EL (cell line): ENCODE measurements at places on chromosomes 6 and 20.

DNA sequence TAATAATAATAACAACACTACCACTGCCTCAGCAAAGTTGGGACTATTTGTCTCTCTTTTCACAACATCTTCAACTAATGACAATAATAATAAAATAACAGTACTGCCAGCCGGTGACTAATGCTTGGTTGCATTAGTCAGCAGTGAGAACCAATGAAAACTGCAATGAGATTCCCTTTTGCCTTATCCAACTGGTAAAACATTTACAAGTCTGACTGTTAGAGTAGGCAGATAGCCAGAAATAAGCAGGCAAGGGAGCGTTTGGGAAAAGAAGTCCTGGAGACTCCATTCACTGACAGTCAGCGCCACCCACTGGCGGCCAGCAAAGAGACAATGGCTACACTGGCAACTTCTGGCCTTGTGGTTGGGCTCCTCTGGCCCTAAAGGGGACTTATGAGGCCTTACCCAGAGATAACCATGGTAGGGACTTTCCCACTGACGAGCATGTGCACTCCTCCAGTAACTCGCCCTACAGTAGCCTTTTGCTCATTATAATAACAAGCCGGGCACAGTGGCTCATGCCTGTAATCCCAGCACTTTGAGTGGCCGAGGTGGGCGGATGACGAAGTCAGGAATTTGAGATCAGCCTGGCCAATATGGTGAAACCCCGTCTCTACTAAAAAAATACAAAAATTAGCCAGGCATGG is 3.4 kb upstream of the NSFL1C start:
- peak; percentile 100 for DNase-seq

- DNase-seq, result no peak
Observed at GRCh38 chr20:32296819-32297420, 19.5 kb downstream of the KIF3B start.

- no peak for DNase-seq
Observed at GRCh38 chr6:11925805-11926204, 86.3 kb upstream of the HIVEP1 start.

DNA sequence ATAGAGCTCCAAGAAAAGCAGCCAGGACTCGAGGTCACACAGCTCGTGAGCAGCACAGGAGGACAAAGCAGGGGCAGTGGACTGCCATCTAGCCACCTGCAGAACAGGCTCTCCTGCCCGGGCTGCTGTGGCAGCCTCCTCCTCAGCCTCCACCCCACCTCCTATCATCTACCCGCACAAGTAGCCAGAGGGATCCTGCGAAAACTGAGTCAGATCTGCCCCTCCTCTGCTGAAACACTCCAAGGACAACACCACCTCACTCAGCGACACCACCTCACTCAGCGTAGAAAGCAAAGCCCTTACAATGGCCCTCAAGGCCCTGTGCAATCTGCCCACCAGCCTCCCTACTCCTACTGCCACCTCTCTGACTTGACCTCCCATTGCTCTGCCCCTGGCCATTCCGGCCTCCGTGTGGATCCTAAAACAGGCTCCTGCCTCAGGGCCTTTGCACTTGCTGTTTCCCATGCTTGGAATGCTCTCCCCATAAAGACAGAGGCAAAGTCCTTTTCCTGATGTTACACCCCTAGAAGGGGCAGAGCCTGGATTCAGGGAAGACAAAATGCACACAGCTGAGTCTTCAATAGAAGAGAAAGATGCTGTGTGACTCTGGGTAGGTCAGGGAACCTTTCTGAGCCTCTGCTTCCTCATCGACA is 19.3 kb downstream of the PREX1 start:
- DNase-seq, result no peak

- DNase-seq, result peak; percentile 85
Observed at GRCh38 chr6:121826156-121826810, 390.8 kb downstream of the GJA1 start.

DNA sequence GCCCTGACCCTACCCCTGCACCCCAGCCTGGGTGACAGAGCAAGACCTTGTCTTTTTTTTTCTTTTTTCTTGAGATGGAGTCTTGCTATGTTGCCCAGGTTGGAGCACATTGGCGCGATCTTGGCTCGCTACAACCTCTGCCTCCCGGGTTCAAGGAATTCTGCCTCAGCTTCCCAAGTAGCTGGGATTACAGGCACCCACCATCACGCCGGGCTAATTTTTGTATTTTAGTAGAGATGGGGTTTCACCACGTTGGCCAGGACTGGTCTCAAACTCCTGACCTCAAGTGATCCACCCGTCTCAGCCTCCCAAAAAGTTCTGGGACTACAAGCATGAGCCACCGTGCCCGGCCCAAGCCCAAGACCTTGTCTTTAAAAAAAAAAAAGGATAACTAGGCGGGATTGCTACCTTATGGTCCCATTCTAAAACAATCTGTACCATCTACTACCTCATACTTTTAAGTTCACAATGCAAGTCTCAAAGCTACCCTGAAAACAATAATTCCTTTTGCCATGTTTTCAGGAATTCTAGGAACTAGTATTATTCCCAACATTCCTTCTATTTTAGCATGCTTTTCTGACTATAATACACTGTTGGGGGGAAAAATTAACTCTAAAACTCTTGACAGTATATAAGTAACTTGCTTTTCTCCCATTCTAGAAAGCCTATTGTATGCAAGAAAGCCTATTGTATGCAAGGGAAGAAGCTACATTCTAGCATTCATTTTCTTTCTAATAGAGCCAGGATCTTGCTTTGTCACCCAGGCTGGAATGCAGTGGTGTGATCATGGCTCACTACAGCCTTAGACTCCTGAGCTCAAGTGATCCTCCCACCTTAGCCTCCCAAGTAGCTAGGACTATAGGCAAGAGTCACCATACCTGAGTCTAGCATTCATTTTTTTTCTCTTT is 6.6 kb downstream of the TUBB start:
- peak; percentile 45 for DNase-seq

- no peak for DNase-seq
Observed at GRCh38 chr6:20412682-20413073, 11.0 kb downstream of the E2F3 start.

DNA sequence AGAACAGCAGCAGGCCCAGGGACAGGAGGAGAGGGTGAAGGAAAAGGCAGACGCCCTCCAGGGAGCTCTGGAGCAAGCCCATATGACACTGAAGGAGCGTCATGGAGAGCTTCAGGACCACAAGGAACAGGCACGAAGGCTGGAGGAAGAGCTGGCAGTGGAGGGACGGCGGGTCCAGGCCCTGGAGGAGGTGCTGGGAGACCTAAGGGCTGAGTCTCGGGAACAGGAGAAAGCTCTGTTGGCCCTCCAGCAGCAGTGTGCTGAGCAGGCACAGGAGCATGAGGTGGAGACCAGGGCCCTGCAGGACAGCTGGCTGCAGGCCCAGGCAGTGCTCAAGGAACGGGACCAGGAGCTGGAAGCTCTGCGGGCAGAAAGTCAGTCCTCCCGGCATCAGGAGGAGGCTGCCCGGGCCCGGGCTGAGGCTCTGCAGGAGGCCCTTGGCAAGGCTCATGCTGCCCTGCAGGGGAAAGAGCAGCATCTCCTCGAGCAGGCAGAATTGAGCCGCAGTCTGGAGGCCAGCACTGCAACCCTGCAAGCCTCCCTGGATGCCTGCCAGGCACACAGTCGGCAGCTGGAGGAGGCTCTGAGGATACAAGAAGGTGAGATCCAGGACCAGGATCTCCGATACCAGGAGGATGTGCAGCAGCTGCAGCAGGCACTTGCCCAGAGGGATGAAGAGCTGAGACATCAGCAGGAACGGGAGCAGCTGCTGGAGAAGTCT is 25.5 kb downstream of the C20orf173 start:
- no peak for DNase-seq

- no peak for DNase-seq
Observed at GRCh38 chr6:34904990-34905613, 16.0 kb downstream of the ANKS1A start.

DNA sequence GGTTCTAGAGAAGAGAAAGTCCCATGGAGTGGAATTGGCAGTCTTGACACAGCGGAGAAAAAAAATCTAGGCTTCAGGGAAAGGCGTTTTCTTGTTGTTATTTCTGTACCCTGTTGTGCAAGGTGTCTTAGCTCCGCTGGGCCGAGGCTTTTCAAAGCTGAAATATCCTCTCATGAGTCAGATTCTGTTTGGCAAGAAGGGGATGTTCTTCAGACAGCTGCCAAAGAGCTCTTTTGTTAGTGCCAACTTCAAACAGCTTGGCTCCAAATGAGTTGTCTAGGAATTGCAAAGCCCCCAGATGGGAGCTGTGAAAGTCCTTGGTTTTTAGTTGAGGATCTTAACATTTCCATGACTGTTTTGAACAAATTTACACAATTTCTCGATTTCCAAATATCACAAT is 45.6 kb downstream of the LRRN4 start:
- DNase-seq, result peak; percentile 85

GRCh38 chr6:167452338-167453081 is 127.6 kb downstream of the TTLL2 start:
- DNase-seq, result no peak

DNA sequence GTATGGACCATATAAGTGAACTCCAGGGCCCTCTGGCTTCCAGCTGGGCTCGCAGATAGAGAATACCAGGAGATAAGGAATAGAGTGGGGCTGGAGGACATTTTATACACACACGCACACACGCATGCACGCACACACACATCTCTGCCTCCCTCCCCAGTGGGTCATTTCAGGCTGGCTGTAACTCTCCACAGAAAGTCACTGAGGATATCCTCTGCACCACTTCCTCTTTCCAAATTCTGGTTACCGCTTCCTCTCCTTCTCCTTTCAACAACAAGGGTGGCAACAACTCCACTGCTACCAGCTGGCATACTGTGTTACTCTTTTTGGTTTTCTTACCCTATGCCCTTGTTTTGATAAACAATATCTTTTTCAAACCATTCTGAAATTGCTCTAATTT is 280.2 kb downstream of the COL12A1 start:
- no peak for DNase-seq

DNA sequence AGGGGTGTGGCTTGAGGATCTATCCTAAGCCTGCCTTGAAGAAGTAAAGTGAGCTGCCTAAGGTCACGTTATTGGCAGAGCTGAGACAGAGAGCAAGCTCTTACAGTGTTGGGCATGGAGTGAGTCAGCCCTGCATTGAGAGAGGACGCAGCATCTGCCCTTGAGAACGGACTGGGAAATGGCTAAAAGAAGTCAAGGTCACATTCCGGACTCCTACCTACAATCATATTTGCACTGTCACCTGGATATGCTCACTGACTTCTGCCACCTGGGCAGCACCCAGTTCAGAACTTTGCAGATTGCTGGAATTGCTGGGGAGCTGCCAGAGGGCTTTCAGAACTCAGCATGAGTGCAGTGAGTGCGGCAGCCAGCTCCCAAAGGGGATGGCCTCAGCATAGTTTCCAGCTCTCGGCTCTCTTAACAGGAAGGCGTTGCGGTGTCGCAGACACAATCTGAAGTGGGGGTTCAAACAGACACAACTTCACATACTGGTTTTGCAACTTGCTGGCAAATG is 199.3 kb upstream of the SGK1 start:
- peak; percentile 84 for DNase-seq

GRCh38 chr6:1577896-1578745 is 31.6 kb upstream of the FOXC1 start:
- DNase-seq, result peak; percentile 12

GRCh38 chr6:71892641-71893040 is 6.3 kb downstream of the RIMS1 start:
- no peak for DNase-seq

GRCh38 chr20:45323731-45324130 is 15.6 kb upstream of the MATN4 start:
- no peak for DNase-seq

DNA sequence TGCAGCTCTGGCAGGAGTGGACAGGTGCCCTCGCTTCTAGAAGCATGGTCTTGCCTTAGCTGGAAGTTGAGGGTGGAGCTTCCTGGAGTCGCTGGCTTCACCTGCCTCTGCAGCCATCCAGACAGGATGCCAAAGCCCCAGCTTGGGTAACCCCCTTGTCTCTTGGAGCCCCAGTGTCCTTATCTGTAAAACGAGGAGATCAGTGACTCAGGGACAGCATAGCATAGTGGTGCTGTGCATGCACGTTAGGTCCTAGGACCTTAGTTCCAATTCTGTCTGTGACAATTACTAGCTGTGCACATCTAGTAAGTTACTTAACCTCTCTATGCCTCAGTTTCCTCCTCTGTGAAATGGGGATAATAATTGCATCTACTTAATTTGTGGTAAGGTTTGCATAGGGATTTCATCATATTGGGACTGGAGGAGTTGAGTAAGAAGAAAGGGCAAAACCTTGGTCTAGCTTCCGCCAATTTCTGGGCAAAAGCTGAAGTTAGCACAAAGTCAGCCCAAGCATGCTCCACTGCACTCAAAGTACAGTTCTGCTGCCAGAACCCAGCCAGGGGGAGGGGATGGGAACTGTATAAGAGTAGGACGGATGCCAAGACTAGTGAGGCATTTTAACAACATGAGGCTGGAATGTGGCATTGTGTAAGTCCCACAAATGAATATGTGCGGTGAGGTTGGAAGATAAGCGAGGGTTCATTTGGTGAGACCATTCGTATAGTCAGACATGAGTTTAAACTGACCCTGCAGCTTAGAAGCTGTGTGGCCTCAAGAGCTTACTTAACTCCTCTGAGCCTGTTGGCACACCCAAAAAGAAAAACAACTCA is 24.5 kb downstream of the TOX2 start:
- DNase-seq, result peak; percentile 99

GRCh38 chr20:58545565-58546415 is 30.6 kb upstream of the APCDD1L start:
- no peak for DNase-seq

DNA sequence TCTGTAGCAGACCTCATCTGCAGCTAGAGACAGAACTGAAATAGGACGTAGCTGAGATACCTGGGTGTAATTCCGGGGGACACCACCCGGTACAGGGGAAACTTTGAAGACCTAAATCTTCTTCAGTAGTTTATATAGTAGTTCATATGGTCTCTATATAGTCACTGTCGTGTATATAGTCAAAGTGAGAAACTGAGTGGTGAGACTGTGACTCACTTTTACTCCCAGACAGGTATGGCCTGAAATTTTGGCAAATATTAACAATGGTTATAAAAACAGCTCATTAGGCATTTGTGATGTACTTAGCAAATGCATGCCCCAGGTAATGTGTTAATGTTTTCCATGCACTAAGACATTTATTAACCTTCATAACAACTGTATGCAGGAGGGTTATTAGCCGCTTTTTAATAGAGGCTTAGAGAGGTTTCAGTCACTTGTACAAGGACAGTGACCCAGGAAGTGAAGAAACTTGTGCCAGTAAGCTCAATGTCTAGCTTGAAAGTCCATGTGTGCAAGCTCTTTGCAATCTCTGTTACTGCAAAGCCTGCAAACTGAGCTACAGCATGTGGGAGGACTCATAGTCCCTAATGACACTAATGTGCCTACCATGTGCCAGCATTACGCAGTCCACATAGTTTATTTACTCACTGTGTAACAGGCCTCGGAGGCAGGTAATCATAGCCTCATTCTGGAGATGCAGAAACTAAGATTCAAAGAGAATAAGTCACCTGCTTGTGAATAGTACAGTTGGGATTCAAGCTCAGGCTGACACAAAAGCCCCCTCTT is 165.4 kb upstream of the CHD6 start:
- no peak for DNase-seq

GRCh38 chr20:18197382-18198070 is 59.9 kb downstream of the KAT14 start:
- DNase-seq, result no peak

GRCh38 chr20:5136096-5136495 is 9.3 kb downstream of the CDS2 start:
- DNase-seq, result no peak
